Breast epithelium (tissue), 4 donors: ENCODE measurements at places on chromosomes 4 and X. TPM values are rescaled to one million over a fixed set of nuclear protein-coding genes. Genes with fewer than 3 reads are reported as not detected.
A peak's percentile ranks its signal among the peaks of the same experiment; 100 is the strongest.

DNA sequence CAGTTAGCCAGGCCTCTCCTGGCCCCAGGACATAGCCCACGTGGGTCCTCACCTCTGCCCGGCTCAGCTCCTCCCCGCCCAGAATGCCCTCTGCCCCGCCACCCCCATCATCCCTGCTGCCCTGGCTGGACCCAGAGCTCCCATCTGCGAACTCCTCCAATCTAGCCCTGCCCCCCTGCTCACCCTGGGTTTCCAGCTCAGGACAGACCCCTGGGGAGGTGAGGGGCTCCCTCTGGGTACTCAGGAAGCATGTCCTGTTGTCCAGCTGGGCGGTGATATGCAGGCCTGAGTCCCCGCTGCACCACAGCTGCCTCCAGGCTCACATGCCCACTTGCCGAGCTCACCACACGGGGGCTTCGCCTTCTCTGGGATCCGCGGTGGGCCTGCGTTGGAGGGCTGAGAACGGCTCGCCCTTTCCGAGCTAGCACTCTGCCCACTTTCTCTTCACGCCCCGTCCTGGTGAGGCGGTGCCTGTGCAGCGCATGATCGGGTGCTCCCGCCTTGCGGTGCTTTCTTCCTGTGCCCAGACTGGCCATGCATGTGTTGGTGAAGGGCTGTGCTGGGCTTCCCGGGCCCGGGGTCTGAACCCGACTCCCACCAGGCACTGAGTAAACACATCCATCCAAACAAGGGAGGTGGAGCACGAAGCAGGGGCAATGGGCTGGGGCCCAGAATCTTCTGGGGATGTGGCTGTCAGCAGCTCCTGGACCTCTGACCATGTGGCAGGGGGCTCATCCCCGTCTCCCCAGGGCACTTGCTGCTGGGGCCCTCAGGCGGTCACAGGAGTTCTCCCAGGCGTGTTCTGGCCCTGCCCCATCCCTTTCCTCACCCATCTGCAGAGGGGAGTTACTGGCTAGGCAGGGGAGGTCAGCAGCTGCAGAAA, 74.3 kb downstream of the RGS12 start:
- no peak overlapping the region for H3K27ac ChIP-seq
- peaks cover 15% of the 10 kb centered on the region for H3K4me1 ChIP-seq
- no peak overlapping the region for H3K4me3 ChIP-seq
- H3K36me3 ChIP-seq, result no peaks in the 10 kb centered on the region
- H3K27me3 ChIP-seq, result no peaks in the 10 kb centered on the region
- DNase-seq, result no peak

DNA sequence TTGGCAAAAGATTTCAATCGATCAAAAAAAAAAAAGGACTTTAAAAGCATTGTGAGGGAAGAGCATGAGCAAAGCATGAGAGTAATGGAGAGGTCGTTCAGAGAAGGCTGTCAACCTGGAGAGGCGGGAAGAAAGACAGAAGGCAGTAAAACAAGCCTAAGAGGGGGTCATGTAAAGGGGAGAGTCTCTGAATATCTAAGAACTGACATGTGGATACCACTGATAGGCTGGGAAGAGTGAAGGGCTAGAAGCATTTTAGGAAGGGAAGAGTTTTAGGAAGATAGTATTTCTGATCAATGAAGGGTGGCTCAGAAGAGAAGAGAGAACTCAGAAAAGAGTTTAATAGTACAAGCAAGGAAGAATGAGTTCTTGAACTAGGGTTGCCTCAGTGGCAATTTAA, 7.5 kb downstream of the FAM9C start:
- H3K36me3 ChIP-seq, result no peaks in the 10 kb centered on the region
- no peak for DNase-seq
- no peaks in the 10 kb centered on the region for H3K4me1 ChIP-seq
- peaks cover 11% of the 10 kb centered on the region for H3K27me3 ChIP-seq

- no peaks in the 10 kb centered on the region for H3K36me3 ChIP-seq
- H3K27ac ChIP-seq, result no peak overlapping the region
- no peaks in the 10 kb centered on the region for H3K4me1 ChIP-seq
- no peak for DNase-seq
- no peaks in the 10 kb centered on the region for H3K27me3 ChIP-seq
Measured at GRCh38 chr4:72564184-72564583, 4.8 kb downstream of the ADAMTS3 start.

DNA sequence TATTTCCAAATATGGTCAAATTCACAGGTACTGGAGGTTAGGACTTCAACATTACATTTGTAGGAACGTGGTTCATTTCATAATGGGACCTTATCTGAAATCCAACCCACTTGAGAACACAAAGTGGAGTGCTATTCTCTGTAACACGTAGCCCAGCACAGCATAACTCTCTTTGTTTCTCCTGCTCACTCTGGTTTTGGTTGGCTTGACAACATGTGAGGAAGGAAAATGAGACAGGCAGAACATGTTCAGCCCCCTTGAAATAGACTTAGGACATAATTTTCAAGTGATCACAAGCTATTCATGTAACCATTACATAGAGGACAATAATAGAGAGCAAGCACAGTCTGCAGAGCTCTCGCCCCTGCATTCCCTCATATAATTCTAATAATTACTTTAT, 115.1 kb upstream of the SMIM10 start:
- H3K27ac ChIP-seq, result no peak overlapping the region
- H3K4me1 ChIP-seq, result no peaks in the 10 kb centered on the region
- H3K4me3 ChIP-seq, result no peak overlapping the region
- H3K36me3 ChIP-seq, result no peaks in the 10 kb centered on the region

DNA sequence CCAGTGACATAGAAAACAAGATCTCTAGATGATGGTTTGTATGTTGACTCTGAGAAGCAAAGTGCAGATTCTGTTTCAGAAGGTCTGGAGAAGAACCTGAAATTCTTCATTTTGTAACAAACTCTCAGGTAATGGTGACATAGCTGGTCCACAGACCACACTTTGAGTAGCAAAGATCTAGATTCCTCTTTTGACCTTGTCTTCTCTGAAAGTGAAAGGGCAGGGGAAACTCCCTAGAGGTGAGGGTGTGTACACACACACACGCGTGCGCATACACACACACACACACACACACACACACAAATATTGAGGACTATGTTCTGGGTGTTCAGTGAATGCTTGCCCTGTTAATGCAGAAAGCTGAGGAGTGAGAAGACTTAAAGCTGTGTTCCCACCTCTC, 110.1 kb downstream of the NHSL2 start:
- DNase-seq, result no peak
- peaks cover 80% of the 10 kb centered on the region for H3K27me3 ChIP-seq
- no peak overlapping the region for H3K4me3 ChIP-seq
- H3K4me1 ChIP-seq, result no peaks in the 10 kb centered on the region

DNA sequence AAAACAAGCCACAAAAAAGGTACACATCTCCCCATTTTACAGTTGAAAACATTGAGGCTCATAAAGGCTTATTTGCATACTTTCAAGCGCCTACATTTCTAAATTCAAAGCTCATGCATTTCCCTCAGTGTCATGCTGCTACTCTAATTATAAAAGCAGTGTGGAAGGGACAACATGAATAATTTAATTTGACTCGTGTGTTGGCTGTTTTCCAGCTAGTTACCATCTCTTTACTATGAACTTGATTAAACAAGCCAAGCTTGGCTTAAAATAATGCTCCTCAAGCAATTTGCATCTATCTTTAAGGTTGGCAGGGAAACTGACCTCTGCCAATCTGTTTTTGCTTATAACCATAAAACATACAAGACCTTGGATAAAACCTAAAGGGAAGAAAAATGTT, 252.5 kb upstream of the NEIL3 start:
- DNase-seq, result no peak
- no peaks in the 10 kb centered on the region for H3K36me3 ChIP-seq
- no peak overlapping the region for H3K4me3 ChIP-seq
- no peak overlapping the region for H3K27ac ChIP-seq
- no peaks in the 10 kb centered on the region for H3K4me1 ChIP-seq
- no peaks in the 10 kb centered on the region for H3K27me3 ChIP-seq

Gene FGF13
- 18.1 TPM for total RNA-seq

- H3K36me3 ChIP-seq, result no peaks in the 10 kb centered on the region
- H3K4me3 ChIP-seq, result no peak overlapping the region
- H3K27ac ChIP-seq, result no peak overlapping the region
- DNase-seq, result no peak
- H3K27me3 ChIP-seq, result peaks cover 52% of the 10 kb centered on the region
Measured at GRCh38 chrX:112642349-112642748, 37.4 kb downstream of the LHFPL1 start.

- no peak for DNase-seq
- no peaks in the 10 kb centered on the region for H3K4me1 ChIP-seq
- H3K27ac ChIP-seq, result no peak overlapping the region
- H3K36me3 ChIP-seq, result no peaks in the 10 kb centered on the region
Measured at GRCh38 chrX:107629540-107629909, 1.2 kb downstream of the PRPS1 start.

Gene NXF2B
- not detected for total RNA-seq

GRCh38 chr4:157115613-157116335, 39.8 kb downstream of the GLRB start:
- no peak for DNase-seq
- no peaks in the 10 kb centered on the region for H3K36me3 ChIP-seq
- no peaks in the 10 kb centered on the region for H3K27me3 ChIP-seq
- no peaks in the 10 kb centered on the region for H3K4me1 ChIP-seq

DNA sequence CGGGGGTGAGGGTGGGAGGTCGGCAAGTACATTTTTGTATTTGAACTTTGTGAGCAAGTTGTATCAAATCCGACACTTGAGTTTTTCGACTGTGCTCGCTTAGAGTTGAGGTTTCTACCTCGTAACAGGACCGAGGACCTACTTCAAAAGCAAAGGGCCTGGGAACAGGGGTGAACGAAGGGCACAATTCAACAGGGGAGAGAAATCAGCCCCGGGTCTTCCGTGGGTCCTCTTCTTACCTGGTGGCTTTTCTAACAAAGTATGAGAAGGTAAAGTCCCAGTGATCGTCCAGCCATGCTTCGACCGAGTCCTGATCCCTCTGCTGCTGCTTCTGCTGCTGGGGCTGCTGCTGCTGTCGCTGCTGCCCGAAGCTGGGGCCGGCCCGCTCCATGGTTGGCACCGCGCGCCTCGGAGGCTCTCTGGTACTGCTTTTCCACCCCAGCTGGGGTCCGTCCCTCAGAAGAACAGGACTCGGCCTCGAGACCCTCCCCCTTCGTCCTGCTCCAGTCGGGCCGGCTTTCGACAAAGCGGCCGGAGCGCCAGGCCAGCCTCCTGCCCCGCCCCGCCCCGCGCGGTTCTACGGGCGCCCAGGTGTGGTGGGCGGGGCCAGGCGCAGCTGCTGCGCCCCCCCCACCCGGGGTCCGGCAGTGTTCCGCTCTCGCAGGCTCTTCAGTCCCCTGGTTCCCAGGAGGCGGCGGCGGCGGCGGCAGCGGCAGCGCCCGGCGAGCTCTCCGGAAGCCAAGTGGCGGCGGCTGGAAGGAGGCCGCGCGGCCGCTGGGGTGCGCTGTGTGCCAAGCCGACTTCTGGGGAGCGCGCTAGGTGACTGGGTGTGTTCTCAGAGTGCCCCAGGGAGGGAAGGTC, at the start of gene PDE5A:
Gene PDE5A, minus strand, starts transcription at position 524 of the 861 bp plus-strand sequence. Its CDS starts 133 bp downstream, at position 391.
- no peaks in the 10 kb centered on the region for H3K27me3 ChIP-seq
- H3K4me3 ChIP-seq, result peak within 1 kb of the TSS; percentile 86
- peak; percentile 82 for DNase-seq
- H3K4me1 ChIP-seq, result no peaks in the 10 kb centered on the region
- no peaks in the 10 kb centered on the region for H3K36me3 ChIP-seq

DNA sequence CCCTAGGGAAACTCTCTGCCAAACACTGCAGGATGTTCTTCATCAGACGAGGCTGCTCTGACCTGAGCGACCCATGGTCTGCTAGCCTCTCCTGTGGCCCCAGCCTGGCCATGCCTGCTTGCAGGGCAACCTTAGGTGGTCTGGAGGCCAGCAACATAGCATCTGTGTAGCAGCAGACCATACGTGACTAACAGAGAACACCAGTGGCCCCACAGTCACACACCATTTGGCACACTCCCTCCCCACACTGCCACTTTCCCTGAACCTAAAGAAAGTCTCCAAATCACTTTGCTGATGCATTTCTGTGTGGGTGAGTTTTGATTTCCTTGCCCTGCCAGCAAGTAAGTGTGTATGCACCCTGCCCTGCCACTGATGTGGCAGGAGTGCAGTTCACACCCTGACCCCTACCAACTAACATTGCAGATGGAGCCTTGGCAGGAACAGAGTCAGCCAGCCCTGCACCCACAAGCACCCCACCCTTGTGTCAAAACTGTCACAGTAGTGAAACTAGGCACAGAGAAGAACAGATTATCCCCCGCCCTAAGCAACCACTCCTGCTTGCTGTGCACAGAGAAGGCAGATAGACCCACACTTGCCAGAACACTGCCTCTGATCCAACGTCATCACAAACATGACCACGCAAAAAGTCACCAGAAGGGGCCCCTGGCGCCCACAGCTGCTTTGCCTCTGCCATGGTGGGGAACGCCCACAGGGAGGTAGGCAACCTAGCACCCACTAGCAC, 249.1 kb downstream of the SPIN4 start:
- no peak overlapping the region for H3K4me3 ChIP-seq
- no peaks in the 10 kb centered on the region for H3K36me3 ChIP-seq
- H3K27ac ChIP-seq, result no peak overlapping the region
- peaks cover 10% of the 10 kb centered on the region for H3K27me3 ChIP-seq
- no peak for DNase-seq
- no peaks in the 10 kb centered on the region for H3K4me1 ChIP-seq

DNA sequence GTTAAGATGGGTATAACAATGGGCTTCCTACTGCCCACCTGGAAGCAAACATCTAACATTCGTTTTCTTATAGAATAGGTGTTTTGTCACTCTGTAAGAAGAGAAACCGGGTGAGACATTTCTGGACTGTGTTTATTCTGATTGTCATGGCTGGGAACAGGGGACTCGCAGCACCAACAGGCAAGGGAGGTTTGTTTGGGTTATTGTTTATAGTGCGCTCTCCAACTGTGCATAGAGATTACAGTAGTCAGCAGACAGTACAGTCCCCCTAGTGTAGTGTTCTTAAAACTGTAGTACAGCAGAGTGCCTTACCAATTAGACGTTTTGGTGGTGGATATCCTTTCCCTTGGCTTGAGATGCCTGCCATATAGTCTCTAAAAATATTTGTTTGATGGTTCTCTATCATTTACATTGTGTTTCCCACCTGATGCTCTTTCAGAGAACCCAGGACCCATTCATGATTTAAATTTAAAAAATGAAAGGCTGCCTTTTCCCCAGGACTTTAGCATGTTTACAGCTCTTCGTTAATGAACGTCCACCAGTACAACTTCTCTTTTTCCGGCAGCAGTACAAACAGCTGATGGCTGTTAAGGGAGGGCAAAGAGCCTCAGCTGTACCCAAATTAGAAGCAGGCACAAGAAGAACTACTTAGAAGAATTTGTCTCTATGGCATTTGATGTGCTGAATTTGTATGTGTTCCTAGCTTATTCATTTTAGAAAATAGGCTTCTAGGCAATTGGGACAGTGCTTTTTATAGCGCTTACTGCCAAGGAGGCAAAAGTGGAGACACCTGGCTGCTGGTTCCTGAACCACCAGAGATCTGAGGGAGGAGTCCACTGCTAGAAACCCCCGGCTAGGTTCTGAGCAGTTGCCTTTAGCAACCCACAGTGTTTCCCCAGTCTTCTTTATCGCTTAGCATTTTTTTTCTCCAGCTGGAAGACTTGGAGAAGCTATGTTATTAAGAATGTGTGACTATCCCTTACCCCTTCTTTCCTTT, 1.0 kb upstream of the RNF150 start:
- no peaks in the 10 kb centered on the region for H3K36me3 ChIP-seq
- no peaks in the 10 kb centered on the region for H3K4me1 ChIP-seq
- peak overlapping the region; percentile 95 for H3K4me3 ChIP-seq
- H3K27ac ChIP-seq, result no peak overlapping the region

Gene ERVMER34-1
- not detected for total RNA-seq
